NCI-H2171 (cell line): ENCODE measurements at places on chromosomes 5 and 9.

GRCh38 chr5:141809380-141810096 is 68.7 kb downstream of the PCDH1 start:
- no peak for DNase-seq

GRCh38 chr5:149278451-149279210 is 7.0 kb downstream of the AFAP1L1 start:
- no peak for DNase-seq

- DNase-seq = no peak
Observed at GRCh38 chr5:67339219-67339767, 142.7 kb upstream of the CD180 start.

GRCh38 chr5:14742498-14742897 is 78.0 kb downstream of the OTULIN start:
- peak; percentile 90 for DNase-seq

GRCh38 chr9:90552317-90552716 is 90.3 kb downstream of the DIRAS2 start:
- no peak for DNase-seq

- peak; percentile 56 for DNase-seq
Observed at GRCh38 chr5:80083101-80083890, 48.1 kb downstream of the THBS4 start.

DNA sequence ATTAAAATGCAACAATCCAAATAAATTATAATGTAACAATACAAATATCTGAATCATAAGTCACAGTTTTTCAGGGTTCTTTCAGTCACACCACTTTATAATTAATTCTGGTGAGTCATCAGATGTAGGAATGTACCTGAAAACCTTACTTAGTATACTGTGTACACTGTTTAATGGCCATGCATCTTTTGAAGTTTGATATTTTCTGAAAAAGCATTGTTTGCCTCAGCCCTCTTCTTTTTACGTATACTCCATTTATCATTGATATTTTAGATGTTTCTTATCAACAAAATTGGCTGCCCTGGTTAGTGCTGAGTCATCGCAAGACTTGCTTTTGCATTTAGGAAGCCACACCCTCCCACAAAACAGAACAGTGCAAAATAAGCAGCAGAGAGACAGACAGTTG is 218.6 kb downstream of the PJA2 start:
- DNase-seq = no peak

DNA sequence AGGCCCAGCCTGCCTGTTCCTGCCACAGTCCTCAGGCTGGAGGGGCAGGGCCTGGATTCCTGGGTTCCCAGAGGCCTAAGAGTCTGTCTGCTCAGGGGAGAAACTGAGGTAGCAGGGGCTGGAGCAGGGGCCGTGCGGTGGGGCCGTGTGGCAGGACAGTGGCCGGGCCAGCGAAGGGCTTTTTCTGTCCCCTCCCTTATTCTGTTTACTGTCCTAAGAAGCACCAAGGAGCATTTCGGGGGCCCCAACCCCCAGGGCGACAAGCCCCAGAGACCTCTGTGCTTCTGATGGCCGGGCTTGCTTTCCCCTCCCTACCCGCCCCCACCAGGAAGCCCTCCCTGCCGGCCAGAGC is 6.8 kb upstream of the ASB6 start:
- no peak for DNase-seq
